IMR-90 (cell line): ENCODE measurements at places on chromosomes 16 and 17.
A peak's percentile ranks its signal among the peaks of the same experiment; 100 is the strongest.

- DNase-seq, result peak; percentile 39
- H3K4me1 ChIP-seq, result peaks cover 17% of the 10 kb centered on the region
- H3K36me3 ChIP-seq, result no peaks in the 10 kb centered on the region
- H3K27ac ChIP-seq, result no peak overlapping the region; the same call in 1 of the 2 replicates
- H3K4me3 ChIP-seq, result no peak overlapping the region
These were observed 4.8 kb upstream of the KRT36 start for GRCh38 chr17:41494524-41494923.

DNA sequence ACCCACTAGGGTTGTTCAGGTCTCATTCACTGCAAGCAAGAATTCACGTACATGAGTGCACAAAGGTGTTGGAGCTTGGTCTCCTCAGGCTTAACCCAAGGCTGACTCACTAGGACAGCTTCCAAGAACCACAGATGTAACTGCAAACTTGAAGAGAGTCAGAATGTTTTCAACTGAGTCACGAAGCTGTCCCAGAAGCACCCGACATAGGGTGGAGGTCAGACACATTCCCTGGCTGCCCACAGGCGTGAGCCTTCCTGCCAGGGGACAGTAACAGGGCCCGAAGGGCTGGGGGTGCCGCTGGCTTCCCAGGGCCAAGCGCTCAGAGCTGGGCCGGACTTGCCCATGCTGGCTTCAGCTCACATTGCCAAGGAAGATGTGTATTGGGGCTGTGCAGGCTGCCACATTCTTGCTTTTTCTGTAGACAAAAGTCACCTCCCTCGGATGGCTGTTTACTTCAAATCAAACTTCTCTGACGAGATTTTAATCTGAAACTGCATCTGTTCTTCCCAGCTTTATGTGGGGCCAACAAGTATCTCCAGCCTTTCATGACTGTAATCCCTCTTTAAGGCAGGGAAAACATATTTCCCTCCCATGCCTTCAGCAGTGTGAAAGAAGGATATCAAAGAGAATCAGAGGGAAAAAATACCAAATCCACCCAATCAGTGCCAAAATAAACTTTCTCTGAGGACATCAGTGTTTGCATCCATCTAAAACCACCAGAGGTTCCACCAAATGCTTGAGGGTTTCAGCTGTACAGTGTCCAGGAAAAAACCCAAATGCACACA is 14.3 kb downstream of the CMTM3 start:
- peaks cover 37% of the 10 kb centered on the region for H3K4me1 ChIP-seq
- H3K27me3 ChIP-seq, result no peaks in the 10 kb centered on the region
- H3K36me3 ChIP-seq, result peaks cover 7% of the 10 kb centered on the region
- peak; percentile 98 for DNase-seq
- H3K27ac ChIP-seq, result peak overlapping the region; percentile 62

GRCh38 chr16:27110524-27110896 is 43.8 kb downstream of the C16orf82 start:
- no peak overlapping the region for H3K4me3 ChIP-seq
- H3K27me3 ChIP-seq, result no peaks in the 10 kb centered on the region
- no peak overlapping the region; the same call in 1 of the 2 replicates for H3K27ac ChIP-seq
- no peaks in the 10 kb centered on the region for H3K4me1 ChIP-seq
- H3K36me3 ChIP-seq, result no peaks in the 10 kb centered on the region

- H3K4me1 ChIP-seq, result no peaks in the 10 kb centered on the region
- H3K4me3 ChIP-seq, result no peak overlapping the region
- no peaks in the 10 kb centered on the region for H3K27me3 ChIP-seq
- no peak for DNase-seq
- H3K36me3 ChIP-seq, result peaks cover 71% of the 10 kb centered on the region
- no peak overlapping the region for H3K27ac ChIP-seq
These were observed 29.3 kb downstream of the CTU2 start for GRCh38 chr16:88735616-88736015.

DNA sequence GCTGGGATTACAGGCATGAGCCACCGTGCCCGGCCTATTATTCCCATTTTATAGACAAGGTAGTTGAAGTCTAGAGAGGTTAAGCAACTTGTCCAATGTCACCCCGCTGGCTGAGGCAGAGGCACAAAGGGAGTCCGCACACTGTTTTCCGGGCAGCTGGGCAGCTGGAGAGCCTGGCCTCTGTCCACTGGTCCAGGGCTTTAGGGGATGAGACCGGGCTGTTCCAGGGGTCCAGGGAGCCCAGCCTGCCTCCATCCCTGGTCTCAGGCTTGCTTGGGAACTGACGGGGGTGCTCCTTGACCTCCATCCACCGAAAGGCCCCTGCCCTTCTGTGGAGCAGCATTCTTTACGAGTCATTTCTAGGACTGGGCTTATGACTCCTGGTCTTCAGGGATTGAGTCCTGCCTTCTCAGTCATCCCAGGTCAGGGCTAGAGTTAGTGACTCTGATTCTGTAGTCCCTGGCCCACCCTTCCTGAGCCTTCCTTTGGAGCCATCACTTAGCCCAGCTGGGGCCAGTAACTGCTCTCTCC is 37.5 kb downstream of the SOCS3 start:
- H3K27me3 ChIP-seq, result no peaks in the 10 kb centered on the region
- H3K4me3 ChIP-seq, result no peak overlapping the region
- H3K4me1 ChIP-seq, result peaks cover 36% of the 10 kb centered on the region
- peak; percentile 54 for DNase-seq
- H3K27ac ChIP-seq, result peak overlapping the region; percentile 94
- H3K36me3 ChIP-seq, result no peaks in the 10 kb centered on the region

DNA sequence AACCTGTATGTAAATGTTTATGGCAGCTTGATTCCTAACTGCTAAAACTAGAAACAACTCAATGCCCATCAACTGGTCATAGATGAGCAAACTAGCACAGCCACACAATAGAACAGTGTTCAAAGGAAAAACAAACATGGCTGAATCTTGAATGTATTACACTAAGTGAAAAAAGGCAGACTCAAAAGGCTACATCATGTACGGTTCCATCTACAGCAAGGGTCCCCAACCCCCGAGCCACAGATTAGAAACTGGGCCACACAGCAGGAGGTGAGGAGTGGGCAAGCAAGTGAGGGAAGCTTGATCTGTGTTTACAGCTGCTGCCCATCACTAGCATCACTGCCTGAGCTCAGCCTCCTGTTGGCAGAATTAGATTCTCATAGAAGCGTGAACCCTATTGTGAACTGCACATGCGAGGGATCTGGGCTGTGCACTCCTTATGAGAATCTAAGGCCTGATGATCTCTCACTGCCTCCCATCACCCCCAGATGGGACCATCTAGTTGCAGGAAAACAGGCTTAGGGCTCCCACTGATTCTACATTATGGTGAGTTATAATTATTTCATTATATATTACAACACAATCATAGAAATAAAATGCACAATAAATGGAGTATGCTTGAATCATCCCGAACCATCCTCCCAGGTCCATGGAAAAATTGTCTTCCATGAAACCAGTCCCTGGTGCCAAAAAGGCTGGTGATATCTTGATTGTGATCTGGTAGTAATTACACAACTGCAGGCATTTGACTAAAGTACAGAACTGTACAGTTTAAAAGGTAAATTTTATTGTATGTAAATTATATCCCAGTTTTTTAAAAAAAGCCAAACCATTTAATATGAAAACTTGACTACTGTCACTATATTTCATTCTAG is 7.7 kb downstream of the CEP20 start:
- peak overlapping the region; percentile 94 for H3K27ac ChIP-seq
- peaks cover 25% of the 10 kb centered on the region for H3K36me3 ChIP-seq
- no peaks in the 10 kb centered on the region for H3K27me3 ChIP-seq
- peaks cover 23% of the 10 kb centered on the region for H3K4me1 ChIP-seq
- DNase-seq, result no peak

DNA sequence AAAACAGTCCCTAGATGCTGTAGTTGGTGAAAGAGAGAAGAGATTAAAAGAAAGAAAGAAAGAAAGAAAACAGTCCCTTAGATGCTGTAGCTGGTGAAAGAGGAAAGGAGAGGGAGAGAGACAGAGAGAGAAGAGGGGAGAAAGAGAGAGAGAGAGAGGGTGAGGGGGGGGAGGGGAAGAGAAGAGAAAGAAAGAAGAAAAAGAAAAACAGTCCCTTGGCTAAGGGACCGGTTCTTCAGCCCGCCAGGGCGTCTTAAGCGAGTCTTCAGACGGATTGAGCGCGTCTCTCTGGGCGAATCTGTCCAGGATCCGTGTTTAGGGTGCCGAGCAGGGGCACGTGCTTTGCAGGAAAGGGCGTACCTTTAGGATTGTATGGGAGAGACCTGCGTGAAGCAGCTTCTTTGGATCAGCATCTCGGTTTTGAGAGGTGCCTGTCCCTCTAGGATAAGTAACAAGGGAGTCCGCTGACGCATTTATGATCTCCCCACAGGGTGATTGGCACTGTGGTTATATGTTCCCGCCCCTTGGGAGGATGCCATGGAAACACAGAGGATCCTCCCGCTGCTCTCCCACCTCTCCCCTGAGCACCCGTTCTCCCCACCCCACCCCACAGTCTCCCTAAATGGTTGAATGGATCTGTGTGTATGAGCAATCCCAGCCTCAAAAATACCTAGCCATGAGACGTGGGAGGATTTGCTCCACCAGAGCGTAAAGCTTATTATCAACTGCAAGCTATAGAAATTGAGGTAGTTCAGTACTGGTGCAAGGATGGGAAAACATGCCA is 16.7 kb downstream of the GNGT2 start:
- H3K27ac ChIP-seq, result no peak overlapping the region
- DNase-seq, result peak; percentile 51
- peak overlapping the region; percentile 66 for H3K4me3 ChIP-seq

DNA sequence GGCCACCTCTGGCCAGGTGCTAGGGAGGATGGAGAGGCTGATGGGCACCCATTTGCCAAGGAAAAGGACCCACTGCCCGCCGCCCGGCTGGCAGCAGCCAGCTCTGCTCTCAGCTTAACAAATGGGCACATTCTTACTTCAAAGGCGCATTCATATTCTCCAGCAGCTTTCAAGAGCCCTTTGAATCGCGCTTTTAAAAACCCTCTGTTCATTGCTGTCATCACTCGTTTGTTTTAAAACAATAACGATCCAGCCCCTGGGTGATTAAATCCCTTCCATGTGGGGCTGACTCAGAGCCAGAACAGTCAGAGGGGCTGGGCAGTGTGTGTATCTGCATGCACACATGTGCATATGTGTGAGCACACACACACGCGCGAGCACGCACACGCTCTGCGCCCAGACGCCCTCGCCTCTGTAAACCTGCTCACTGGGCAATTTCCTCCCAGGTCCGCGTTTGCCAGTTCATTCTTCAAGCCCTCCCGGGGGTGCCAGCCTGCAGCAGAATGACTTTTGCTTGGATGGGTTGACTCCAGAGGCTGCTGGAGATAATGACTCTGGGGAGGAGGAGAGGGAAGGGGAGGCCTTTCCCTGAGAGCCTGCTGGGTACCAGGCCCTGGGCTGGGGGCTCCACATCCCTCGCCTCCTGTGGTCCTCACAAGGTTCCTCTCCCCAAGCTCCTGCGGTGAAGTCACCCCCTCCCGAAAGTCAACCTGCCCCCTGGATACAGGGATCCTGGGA is 133.1 kb downstream of the SDK2 start:
- no peaks in the 10 kb centered on the region for H3K4me1 ChIP-seq
- no peaks in the 10 kb centered on the region for H3K36me3 ChIP-seq
- no peak overlapping the region for H3K27ac ChIP-seq
- H3K27me3 ChIP-seq, result no peaks in the 10 kb centered on the region; the same call in 1 of the 2 replicates
- no peak for DNase-seq
- no peak overlapping the region for H3K4me3 ChIP-seq

DNA sequence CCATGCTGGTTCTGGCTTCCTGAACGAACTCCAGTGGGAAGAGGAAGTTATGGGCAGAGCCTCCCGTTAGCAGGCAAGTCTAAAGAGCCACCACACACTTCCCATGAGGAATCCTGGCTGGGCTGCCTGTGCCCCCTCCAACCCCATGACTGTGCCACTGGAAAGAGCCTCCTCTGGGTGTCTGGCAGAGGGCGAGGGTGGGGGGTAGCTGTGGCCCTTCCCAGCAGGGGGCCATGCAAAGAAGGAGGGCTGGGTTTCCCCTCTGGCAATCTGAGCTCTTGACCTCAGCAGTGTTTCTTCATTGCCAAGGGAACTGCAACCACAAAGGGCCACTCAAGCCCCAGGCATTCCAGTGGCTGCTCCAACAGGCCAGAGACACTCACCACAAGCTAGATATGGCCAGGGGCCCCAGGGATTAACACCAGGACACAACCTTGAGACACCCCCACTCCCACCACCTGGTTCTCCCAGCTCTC is 1.7 kb upstream of the RRAD start:
- H3K4me1 ChIP-seq, result peaks cover 27% of the 10 kb centered on the region
- H3K4me3 ChIP-seq, result no peak overlapping the region
- DNase-seq, result peak; percentile 88
- no peak overlapping the region for H3K27ac ChIP-seq

DNA sequence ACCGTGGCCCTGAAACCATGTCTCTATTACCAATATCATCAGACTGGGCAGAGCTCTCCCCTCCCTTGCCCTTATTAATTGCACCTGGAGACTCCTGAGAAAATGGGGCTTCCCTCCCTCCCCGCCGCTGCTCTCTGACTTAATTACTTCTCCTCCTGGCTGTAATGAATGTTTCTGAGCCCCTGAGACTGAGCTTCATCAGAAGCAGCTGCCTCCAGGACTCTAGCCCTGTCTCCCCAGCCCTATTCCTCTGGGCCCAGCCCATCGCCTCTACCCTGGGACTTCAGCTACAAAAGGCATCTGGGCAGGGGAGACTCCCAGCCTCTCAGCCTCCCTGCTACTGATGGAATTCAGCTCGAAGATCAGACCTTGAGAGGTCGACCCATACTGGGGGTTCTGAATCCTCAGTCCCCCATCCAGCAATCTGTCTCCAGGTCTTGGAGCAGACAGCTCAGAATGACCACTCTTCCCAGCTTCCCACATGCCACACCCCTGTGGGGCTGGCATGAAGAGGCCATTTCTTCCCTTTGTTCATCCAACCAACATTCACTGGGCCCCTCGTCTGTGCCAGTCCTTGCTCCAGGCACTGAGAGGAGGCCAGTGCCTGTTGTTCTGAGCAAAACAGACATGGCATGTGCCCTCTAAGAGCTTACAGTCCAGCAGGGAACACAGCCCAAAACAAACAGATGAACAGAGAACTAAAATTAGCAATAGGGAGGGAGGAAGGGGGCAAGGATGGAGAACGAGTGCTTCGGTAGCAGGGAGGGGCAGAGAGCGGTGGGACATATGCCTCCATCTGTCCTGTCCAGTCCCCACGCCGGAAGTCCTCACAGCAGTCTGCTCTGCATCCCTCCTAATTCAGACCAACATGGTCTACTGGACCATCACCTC is 17.0 kb upstream of the NAGS start:
- no peak for DNase-seq
- H3K4me1 ChIP-seq, result peaks cover 2% of the 10 kb centered on the region; the same call in 1 of the 2 replicates
- H3K27ac ChIP-seq, result no peak overlapping the region
- no peaks in the 10 kb centered on the region for H3K36me3 ChIP-seq
- H3K4me3 ChIP-seq, result no peak overlapping the region

GRCh38 chr17:41615454-41615853 is 2.9 kb upstream of the KRT16 start:
- peaks cover 42% of the 10 kb centered on the region for H3K27me3 ChIP-seq
- no peaks in the 10 kb centered on the region for H3K4me1 ChIP-seq
- no peaks in the 10 kb centered on the region for H3K36me3 ChIP-seq
- DNase-seq, result no peak

DNA sequence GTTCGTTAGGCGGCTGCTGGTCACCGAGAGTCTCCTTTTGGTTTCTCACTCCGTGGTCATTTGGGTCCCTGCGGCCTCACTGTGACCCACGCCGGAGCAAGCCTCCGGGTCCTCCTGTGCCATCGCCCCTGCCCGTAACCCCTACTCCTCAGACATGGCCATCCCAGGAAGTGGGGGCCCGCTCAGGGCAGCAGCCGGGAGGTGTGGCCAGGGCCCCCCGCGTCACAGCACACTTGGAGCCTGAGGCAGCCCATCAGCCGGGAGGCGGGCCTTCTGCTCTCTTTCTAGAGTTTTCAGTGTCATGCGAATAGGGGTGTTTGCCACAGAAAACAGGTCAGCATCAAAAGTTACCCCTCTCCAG is 7.9 kb upstream of the WFIKKN1 start:
- H3K4me1 ChIP-seq, result peaks cover 15% of the 10 kb centered on the region
- peak overlapping the region; percentile 23; the same call in 1 of the 2 replicates for H3K27ac ChIP-seq
- H3K4me3 ChIP-seq, result no peak overlapping the region
- H3K36me3 ChIP-seq, result peaks cover 7% of the 10 kb centered on the region; the same call in 1 of the 2 replicates
